Stimulated activated CD8-positive, alpha-beta memory T cell treated with anti-CD3 and anti-CD28 coated beads, Interleukin-4, amount 100 ng/mL, for 1 hour (primary cell): ENCODE measurements at places on chromosomes 7 and 10.

- peak; percentile 29 for DNase-seq
These were observed 47.3 kb downstream of the MYPN start for GRCh38 chr10:68156373-68157185.

GRCh38 chr10:49512121-49512809 is 26.7 kb downstream of the ERCC6 start:
- no peak for DNase-seq

DNA sequence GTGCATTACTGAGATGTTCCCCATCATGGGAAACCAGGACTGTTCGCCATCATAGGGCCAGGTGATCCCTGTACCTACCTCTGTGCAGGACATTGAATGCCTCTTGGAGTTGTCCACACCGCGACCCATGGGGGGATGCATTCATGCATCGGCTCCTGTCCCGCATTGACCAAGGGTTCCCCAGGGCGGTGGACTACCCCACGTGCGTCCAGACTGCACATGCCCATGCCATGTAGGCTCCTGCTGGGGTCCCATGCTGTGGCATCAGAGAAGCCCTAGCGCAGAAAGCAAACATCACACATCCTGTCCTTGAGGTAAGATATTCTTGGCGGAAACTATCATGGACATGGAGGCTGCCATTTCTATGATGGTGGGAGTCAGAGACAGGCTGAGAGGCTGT is 121.6 kb upstream of the UNC5B start:
- DNase-seq, result no peak

- no peak for DNase-seq
These were observed 151.1 kb upstream of the MKI67 start for GRCh38 chr10:128277267-128277840.

- DNase-seq, result no peak
These were observed 113.1 kb upstream of the IGFBP3 start for GRCh38 chr7:46034056-46034768.

GRCh38 chr7:68058014-68058413 is 1061.4 kb downstream of the TYW1 start:
- no peak for DNase-seq

DNA sequence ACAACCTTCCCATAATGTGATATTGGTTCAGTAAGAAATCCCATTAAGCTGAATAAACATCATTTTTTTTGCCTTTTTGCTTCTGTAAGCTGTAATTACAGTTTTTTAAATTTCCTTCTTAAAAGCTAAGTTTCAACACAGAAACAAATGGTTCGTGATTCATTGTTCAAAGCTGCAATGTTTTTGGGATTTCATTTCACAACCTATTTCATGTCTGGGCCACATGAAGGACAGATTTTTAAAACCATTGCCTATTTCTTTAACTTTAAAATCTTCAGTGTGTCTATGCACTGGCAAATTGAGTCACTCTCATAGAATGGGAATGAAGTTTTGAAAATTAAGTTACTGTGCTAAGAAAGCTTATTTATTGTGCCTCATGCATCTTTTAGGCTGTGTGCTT is 66.9 kb downstream of the TFPI2 start:
- no peak for DNase-seq
